ENCODE measurements at places on chromosomes 11 and 22.

DNA sequence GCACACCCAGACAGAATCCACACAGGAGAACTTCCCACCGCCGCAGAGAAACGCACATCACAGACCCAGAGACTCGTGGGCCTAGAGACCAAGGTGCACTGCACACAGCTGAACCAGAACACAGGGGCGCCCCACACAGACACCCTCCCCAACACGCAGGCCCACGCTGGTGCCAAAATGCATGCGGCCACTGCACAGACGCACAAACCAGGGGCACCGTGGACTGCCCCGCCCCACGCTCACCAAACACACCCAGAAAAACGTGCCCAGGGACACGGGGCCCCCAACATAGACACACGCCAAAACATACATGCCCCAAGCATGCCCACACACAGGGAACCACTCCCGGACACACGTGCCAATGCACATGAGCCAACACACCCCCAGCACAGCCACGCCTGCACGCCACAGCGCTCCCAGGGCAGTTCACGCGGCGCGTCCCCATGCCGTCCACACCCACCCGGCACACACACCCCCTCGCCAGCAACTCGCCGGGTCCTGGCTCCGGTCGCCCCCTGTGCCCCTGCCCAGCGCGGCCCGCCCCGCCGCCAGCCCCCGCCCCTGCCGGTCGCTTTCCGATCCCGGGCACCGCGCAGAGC lies 7.8 kb downstream of the ELFN2 start:
- no peak for DNase-seq

- no peak for DNase-seq
Measured at GRCh38 chr22:24008022-24008283, 2.7 kb upstream of the GSTT4 start.

GRCh38 chr22:43315687-43316217 lies 27.4 kb downstream of the SCUBE1 start:
- DNase-seq = no peak

GRCh38 chr22:45717789-45718188 lies 46.2 kb downstream of the ATXN10 start:
- DNase-seq = no peak

GRCh38 chr11:27309046-27309445 lies 54.0 kb downstream of the CCDC34 start:
- DNase-seq = no peak

DNA sequence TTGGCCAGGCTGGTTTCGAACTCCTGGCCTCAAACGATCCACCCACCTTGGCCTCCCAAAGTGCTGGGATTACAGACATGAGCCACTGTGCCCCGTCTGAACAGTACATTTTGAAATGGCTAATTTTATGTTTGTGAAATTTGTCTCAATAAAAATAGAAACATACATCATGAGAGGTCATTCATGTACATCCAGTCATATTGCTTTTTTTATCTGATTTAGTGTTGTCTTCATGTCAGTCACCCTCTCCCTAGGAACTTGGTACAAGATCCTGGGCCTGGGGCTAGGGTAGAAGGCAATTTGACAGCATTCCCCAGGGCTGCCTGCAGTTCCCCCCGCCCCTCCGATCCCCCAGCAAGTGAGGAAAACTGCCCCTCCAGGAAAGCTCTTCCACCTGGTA lies 46.6 kb upstream of the RBFOX2 start:
- no peak for DNase-seq

- no peak for DNase-seq
Measured at GRCh38 chr11:79117488-79117887, 323.3 kb downstream of the TENM4 start.

DNA sequence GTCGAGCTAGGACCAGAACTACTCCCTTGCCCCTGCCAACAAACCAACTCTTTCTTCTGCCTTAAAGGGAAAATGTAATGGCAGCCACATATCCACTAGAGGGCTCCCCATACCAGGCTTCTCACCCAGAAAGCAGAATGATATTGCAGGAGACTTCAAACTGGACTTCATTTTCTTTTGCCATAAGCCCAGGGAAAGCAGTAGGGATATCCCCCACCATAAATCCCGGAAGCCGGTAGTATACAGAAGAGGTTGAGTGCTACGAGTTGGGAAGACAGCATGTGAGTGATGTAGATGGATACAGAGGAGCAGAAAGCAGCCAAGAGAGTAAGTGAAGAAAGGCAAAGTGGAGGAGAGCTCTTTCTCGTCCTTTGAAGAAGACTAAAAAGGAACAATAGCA lies 12.1 kb downstream of the PLAAT5 start:
- peak; percentile 39 for DNase-seq

GRCh38 chr11:66119348-66120133 lies 49.5 kb downstream of the PACS1 start:
- DNase-seq = no peak

DNA sequence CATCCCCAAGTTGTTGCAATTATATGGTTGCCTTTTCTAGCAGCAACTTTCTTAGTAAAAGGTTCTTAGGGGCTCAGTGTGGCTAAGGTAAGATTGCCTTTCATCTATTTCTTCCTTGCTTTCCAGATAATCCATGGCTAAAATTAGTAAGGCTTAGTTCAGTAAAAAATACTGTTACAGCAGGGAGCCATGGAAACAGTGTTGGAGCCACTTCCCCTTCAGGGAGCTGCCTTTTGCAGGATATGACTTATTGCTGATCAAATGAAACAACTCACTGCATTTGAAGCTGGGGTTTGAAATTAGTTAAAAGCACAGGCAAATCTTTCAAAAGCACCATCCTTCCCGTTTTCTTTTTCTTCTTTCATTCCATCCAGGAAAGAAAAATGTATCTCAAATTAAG lies 184.3 kb downstream of the C11orf87 start:
- DNase-seq = no peak

DNA sequence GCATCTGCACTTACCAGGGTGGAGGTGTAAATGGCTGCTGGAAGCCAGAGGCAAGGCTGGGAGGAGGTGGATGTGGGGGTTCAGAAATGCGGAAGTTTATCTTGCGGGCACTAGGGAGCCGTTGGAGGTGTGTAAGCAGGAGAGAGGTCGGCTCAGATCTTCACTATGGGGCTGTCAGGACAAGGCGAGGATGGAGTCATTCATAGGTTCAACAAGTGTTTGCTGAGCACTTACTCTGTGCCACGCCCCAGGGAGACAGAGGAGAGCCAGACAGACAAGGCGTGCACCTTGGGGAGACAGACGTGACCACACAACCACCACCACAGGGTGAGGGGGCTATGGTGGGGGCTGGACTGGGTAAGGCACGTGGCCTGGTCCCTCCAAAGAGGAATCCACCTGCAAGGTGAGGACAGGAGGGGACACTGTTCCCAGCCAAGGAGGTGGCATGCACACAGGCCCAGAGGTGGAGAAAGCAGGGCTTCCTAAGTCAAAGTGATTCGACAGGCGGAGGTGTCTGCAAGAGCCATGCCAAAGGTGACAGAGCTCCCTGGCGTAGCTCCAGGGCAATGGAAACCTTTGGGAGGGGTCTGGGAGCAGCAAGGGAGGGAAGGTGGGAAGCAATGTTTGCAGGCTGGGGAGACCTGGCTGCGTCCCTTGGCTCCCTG lies 30.8 kb upstream of the TCF20 start:
- no peak for DNase-seq

DNA sequence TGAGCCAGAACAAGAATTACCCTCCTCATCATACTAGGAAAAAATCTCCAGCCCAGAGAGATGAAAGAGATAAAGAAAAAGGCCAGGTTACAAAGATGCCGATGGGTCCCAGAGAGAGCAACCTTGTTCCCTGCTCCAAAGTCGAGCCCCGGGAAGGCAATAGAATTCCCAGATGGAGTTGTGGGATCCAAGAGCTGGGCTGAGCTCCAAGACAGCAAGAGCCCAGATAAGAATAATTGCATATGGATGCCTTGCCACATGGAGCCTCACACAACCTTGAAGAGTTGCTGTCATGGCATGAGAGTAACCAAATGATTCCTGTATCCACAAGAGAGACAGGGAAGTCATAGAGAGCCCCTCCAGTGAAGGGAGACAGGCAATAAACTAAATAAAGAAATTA lies 30.9 kb downstream of the IL10RA start:
- no peak for DNase-seq

GRCh38 chr22:45912910-45913309 lies 64.1 kb downstream of the WNT7B start:
- no peak for DNase-seq

GRCh38 chr22:50072167-50072555 lies 13.1 kb downstream of the MLC1 start:
- no peak for DNase-seq

- peak; percentile 99 for DNase-seq
Measured at GRCh38 chr11:65546217-65546958, 11.8 kb downstream of the LTBP3 start.

GRCh38 chr22:39462443-39463221 lies 5.8 kb downstream of the MGAT3 start:
- DNase-seq = no peak

- no peak for DNase-seq
Measured at GRCh38 chr11:61949169-61950034, 749 bp upstream of the BEST1 start.

GRCh38 chr11:100624346-100624745 lies 62.7 kb upstream of the ARHGAP42 start:
- DNase-seq = no peak

DNA sequence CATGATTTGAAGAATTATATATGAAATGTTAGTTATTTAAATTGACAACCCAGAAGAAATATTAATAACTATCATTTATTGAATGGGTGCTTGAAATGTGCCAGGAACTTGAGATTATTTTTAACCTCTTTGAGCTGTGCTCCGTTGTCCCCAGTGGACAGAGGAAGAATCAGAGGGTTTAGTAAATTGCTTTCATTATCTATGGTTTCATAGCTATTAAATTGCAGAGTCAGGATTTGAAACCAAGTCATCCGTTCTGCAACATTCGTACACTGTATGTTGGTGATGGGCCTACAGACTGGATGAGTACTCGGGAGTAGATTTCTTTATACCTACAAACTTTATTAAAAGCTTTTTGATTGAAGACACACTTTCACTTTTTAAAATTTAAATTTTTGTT lies 4.9 kb downstream of the HSD17B12 start:
- no peak for DNase-seq

DNA sequence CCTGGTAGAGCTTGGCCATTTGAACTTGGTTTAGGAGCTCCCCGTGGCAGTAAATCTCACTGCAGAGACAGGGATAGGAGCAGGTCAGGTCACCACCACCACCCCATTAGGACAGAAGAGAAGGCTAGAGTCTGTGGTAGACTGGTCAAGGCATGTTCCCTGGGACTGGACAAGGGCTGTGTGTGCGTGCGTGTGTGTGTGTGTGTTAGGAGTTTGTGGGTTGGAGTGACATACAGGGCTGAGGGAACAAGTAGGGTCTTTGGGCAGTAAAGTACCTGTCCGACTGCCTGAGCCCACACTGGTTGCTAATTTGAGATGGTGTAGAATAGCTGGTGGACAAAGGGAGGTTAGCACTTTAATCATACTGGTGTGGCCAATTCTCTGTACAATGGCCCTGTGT lies 16.1 kb downstream of the TREH start:
- no peak for DNase-seq

DNA sequence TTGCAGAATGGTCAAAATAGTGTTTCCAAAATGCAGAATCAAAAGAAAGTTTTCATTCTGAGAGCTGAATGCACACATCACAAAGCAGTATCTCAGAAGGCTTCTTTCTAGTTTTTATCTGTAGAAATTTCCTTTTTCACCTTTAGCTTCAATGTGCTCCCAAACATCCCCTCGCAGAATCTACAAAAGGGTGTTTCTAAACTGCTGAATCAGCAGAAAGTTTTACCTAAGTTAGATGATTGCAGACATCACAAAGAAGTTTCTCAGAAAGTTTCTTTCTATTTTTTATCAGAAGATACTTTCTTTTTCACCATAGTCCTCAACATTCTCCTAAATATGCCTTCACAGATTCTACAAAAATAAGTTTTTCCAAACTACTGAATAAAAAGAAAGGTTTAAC lies 239.8 kb downstream of the OR4A5 start:
- DNase-seq = no peak

DNA sequence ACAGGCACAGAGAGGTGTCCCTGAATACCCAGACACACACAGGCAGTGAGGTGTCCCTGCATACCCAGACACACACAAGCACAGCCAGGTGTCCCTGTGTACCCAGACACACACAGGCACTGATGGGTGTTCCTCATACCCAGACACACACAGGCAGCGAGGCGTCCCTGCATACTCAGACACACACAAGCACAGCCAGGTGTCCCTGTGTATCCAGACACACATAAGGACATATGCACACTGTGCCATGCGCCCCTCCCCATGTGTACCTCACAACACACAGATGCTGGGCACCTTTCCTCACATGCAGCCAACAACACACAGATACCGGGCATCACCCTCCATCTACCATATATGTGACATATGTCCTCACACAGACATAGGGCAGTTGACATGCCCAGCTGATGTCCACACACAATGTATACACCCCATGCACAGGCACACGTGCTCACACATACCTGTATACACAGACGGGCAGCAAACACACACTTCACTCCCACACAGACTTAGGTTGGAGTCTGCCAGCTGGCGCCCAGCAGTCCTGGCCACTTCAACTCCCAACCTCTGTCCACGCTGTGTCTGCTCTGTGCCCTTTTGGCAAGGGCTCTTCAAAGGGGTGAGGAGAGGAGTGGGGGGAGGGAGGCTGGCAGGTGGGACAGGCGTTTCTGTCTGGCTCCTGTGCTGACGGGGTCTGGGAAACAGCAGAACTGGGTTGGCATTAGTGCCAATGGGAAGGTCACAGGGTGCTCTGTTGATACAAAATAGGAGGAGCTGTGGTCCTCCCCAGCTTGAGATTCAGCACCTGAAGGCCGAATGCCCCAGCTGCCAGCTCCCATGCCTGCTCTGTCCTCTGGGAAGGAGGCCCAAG lies 69.4 kb upstream of the ALX4 start:
- no peak for DNase-seq

GRCh38 chr11:64056861-64057260 lies 21.1 kb downstream of the FLRT1 start:
- no peak for DNase-seq

DNA sequence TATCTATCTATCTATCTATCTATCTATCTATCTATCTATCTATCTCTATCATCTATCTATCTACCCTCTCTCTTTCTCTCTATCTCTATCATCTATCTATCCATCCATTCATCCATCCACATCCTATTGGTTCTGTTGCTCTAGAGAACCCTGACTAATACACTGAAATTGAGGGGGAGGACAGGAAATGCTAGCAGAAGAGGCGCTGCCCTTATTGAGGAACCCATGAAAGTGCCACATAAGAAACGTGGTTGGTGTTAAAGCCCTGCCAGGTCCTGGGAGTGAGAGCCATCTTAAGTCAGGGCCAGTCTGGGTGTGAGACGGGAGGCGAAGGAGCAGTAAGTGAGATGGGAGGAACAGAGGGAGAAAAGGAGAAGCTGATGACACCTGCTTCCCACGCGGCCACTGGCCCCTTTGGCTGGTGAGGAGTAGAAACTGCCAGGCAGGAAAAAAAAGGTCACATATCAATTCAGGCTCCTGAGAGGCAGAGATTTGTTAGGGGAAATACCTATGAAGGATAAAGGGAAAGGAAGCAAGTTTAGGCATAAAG lies 87.9 kb upstream of the PLET1 start:
- no peak for DNase-seq
